ENCODE measurements at places on chromosomes 12 and 14.

DNA sequence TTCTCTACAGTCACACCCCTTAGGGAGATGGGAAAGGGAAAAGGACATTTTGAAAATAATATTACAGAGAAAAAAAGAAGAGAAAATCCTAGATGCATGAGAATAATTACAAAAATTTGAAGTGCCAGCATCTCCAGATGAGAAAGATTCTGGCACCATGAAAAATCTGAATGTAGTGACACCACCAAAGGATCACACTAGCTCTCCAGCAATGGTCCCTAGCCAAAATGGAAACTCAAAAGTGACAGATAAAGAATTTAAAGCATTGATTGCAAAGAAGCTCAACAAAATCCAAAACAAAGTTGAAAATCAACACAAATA, 27.4 kb upstream of the GARIN6 start:
- no peak for DNase-seq

- no peak for DNase-seq
Observed at GRCh38 chr12:3493043-3493858, 2.2 kb downstream of the PRMT8 start.

DNA sequence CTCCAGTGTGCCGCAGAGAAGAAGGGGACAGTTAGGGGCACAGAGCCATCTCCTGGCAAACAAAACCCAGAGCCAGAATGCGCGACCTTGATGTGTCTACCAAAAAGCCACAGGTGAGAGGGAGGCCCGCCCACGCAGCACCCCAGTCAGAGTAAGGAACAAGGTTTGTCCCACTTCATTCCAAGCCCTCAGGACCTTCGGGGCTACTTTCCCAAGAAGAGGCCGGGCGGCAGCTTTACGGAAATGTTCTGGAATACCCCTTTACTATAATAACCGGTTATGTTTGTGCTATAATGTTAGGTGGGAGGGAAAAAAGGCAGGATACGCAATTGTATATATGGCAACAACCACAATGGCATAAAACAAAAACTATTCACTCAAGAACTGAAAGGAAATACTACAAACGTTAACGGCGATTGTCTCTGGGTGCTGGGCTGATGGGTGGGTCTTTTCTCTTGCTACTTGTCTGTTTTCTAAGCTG, 12.3 kb downstream of the CCDC88C start:
- no peak for DNase-seq

DNA sequence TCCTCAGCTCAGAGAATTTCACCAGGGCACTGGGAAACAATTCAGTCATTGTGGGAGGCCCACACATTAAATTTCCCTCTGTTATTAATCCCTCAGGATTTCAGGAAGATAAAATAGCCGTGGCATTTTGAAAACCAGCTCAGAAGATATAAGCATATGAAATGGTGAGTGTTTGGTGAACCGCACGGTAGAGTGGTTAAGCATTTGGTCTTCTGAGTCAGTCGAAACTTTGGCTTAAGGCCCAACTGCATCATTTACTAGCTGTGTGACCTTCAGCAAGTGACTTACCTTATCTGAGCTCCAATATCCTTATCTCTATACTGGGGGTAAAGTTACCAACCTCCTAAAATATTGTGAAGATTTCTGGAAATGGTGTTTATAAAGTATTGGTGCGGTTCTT, 5.2 kb upstream of the VRK1 start:
- peak; percentile 24 for DNase-seq

DNA sequence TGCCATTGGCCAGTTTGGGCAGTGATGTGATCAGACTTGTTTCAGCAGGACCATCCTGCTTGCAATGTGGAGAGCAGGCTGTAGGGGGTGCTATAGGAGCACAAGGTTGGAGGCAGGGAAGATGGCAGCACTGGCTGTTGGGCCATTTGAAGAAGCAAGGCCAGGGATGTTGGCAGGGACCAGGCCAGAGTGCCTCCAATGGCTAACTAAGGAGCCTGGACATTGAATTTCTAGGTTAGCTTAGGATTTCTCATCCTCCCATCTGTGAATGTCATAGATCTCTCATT, 23.5 kb downstream of the FGF23 start:
- DNase-seq: peak; percentile 32

GRCh38 chr12:15346488-15346887, 24.2 kb downstream of the PTPRO start:
- DNase-seq: no peak

DNA sequence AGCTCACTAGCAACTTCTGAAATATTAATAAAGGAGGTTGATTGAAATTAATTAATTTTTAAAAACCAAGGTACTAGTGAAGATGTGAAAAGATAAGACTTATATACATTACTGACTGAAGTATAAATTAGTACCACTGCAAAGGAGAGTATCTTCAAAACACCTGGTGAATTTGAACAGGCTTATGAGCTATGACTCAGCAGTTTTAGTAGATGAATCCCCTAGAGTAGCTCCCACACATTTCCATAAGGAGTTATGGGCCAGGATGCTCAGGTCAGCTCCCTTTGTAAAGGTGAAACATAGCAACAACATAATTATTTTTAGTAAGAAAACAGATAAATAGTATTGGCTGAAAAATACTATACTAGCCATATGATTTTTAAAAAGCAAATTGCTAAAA, 218.6 kb downstream of the SYT1 start:
- DNase-seq: peak; percentile 11

DNA sequence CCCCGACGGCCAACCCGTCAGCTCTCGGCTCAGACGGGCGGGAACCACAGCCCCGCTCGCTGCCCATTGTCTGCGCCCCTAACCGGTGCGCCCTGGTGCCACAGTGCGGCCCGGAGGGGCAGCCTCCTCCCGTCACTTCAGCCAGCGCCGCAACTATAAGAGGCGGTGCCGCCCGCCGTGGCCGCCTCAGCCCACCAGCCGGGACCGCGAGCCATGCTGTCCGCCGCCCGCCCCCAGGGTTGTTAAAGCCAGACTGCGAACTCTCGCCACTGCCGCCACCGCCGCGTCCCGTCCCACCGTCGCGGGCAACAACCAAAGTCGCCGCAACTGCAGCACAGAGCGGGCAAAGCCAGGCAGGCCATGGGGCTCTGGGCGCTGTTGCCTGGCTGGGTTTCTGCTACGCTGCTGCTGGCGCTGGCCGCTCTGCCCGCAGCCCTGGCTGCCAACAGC, at the start of gene WNT1:
TSS of gene WNT1 (plus strand) at position 32 of the 450 bp plus-strand sequence. CDS start at position 361, 329 bp downstream.
- DNase-seq: no peak

- DNase-seq: no peak
Observed at GRCh38 chr14:90496379-90496778, 99.5 kb downstream of the CALM1 start.

GRCh38 chr12:77795699-77796098, 35.0 kb upstream of the NAV3 start:
- DNase-seq: peak; percentile 9

DNA sequence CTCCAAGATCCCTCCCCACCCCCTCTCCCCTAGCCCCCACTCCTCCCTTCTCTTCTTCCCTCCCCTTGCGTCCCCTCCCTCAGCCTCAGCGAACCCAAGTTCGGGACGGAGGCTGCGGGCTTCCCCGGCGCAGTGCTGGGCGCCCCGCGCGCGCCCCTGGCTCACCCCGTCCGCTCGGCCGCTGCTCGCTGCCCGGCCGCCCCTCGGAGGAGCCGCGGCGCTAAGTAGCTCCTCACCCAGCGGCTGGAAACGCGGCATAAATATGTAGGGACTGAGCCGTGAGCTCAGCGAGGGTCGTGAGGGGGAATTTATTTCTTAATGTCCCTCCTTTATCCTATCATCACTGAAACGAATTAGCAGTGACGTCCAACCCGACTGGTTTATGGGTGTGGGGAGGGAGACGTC, at the start of gene NOS1:
TSS of gene NOS1 (minus strand) at position 280 of the 405 bp plus-strand sequence. CDS start 30,557 bp downstream, outside the sequence.
- no peak for DNase-seq

- DNase-seq: no peak
Observed at GRCh38 chr12:119614705-119615104, 21.1 kb downstream of the TMEM233 start.

DNA sequence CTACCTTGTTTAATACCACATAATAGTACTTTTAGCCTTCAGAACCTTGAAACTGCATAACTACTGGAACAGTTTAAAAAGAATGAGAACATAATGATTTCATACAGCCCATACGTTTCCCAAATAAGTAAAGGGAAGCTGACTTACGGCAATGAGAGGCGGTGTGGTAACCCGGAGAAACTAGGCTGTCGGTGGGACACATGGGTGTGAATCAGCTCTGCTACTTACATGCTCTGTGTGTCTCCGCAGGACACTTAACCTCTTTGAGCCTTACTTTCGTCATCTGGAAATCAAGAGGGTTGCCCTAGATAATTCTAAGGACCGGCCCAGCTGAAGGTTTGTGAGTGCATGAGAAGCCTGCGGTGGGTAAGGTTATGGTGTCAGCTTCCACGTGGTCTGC, 49.3 kb upstream of the PLEKHG3 start:
- DNase-seq: no peak

- DNase-seq: peak; percentile 46
Observed at GRCh38 chr12:110704750-110705149, 15.8 kb upstream of the HVCN1 start.

DNA sequence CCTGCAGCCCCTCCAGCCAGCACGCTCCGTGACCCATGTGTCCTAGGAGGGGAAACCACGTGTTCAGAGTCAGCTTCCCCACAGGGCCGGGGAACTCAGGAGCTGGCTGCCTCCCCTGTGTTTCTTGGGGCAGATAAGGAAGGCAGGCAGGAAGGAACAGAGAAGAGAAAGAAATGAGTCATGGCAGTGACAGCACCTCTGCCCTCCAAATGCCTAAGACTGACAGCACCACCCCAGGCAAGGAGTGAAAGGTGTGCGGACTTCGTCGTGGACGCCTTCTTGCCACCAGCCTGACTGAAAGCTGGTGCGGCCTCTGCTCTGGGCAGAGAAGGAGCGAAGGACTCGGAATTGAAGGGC, 167.0 kb upstream of the FKBP4 start:
- peak; percentile 8 for DNase-seq

DNA sequence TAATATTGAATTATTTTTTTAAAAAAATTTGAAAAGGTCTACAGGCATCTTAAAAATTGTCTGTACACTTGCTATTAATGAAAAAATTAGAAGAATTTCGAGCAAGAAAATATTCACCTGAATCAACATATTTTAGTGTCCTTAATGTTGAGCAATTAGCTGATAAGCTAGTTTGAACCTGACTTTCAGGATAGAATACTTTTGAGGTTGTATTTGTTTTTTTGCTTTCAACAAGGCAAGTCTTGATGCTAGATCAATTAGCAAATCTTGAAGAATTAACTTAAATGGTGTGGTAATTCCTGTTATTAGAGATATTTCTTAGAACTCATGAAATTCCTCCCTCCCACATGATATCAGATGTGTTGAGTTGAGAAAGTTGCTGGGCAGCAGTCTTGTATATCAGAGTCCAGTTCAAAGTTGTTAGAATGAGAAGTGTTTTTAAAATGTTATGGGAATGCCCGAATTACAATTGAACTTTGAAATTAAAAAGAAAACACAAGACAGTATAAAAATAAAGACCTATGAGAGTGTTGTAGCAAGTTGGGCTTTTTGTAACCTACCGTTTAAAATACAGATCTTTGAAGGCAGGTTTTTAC, 119.2 kb downstream of the TRMT5 start:
- no peak for DNase-seq

DNA sequence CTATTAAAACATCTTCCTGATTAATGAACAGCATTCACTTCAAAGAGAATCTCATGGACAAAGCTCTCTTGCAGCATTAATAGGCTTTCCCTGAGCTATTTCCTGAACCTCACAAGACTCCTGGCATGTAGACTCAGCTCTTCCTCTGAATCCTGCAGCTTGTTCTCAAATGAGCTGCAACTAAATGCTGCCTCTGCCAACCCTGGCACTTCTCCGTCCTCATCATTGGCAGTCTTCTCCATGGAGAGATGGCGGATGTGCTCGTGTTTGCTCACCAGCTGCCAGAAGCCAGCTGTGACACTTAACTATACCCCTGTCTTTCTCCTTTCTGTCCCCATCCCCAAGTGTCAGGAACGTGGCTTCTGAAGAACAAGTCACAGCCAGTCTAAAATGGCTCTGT, 232.1 kb downstream of the FOXN3 start:
- no peak for DNase-seq

GRCh38 chr12:21265932-21266331, 68.8 kb downstream of the SLCO1A2 start:
- DNase-seq: no peak

GRCh38 chr14:33259764-33260163, 321.1 kb downstream of the NPAS3 start:
- DNase-seq: no peak

GRCh38 chr14:29548948-29549370, 378.7 kb downstream of the PRKD1 start:
- DNase-seq: peak; percentile 64

- no peak for DNase-seq
Observed at GRCh38 chr12:95411057-95411456, 62.9 kb upstream of the METAP2 start.

DNA sequence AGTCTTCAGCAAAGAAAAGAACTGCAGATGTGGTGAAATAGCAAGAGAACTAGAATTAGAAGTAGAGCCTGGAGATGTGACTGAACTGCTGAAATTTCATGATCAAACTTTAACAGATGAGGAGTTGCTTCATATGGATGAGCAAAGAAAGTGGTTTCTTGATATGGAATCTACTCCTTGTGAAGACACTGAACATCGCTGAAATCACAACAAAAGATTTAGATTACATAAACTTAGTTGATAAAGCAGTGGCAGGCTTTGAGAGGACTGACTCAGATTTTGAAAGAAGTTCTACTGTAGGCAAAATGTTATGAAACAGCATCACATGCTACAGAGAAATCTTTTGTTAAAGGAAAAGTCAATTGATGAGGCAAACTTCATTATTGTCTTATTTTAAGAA, 175.0 kb downstream of the KIF21A start:
- DNase-seq: no peak

GRCh38 chr12:10968765-10969456, 17.8 kb downstream of the TAS2R50 start:
- peak; percentile 94 for DNase-seq

DNA sequence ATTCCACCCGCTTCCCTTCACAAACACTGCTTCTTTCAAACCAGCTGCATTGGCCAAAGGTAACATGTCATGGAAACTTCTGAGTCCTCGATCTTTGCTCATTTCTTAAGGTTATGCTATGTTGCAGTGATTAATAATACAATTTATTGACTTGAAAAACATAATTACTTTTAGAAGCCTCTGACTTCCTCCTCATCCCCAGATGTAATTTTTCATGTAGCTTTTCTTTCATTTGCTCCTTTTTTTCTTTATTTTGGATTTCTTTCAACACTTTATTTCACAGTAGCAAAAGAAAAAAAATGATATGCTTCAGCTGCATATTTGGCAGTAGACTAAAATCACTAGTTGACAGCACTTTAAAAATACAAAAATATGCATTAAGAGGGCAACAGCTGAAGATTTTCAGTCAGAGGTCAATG, 116.2 kb downstream of the LRRIQ1 start:
- DNase-seq: no peak

- DNase-seq: no peak
Observed at GRCh38 chr12:48184549-48184922, 1.1 kb downstream of the CCDC184 start.

DNA sequence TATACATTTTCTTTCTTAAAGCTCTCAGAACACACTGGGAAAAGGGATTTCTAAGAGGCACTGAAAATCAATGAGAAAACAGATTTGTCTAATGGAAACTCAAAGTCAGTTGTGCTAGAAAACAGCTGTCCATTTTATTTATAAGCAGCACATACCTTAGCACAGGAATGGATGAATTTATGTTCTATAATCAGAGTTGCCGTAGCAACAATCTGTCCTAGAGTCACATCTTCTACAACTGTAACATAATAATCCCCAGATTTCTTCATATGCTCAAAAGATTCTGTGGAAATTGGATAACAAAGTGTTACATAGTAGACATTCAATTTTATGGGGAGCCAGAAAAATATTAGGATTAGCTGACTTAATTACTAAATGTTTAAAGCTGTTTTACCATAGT, 9.8 kb downstream of the GNPNAT1 start:
- DNase-seq: no peak

Measured in MCF 10A (cell line).